ENCODE measurements at places on chromosomes 4 and X. TPM values are rescaled to one million over a fixed set of nuclear protein-coding genes. Genes with fewer than 3 reads are reported as not detected.

CXorf65 gene
- total RNA-seq: not detected

SUPT20HL2 gene
- not detected for total RNA-seq

MFAP3L gene
- total RNA-seq: 1.9 TPM

UGT2B10 gene
- total RNA-seq: not detected

FAAH2 gene
- total RNA-seq: 51.1 TPM

MAGEA2 gene
- total RNA-seq: not detected

PDE5A gene
- total RNA-seq: 2.5 TPM

FGFBP1 gene
- 2.8 TPM for total RNA-seq

PSAPL1 gene
- total RNA-seq: not detected

DUSP21 gene
- not detected for total RNA-seq

ADH7 gene
- total RNA-seq: not detected

HSFX2 gene
- total RNA-seq: not detected

TMPRSS11F gene
- not detected for total RNA-seq

DOK7 gene
- total RNA-seq: 20.7 TPM

GPR119 gene
- total RNA-seq: not detected

- DNase-seq: no peak
Observed at GRCh38 chr4:139299536-139299935, 1.8 kb upstream of the NAA15 start.

GRCh38 chr4:189279188-189279587 is 661.5 kb upstream of the FRG1 start:
- no peak for DNase-seq

GRCh38 chr4:26568446-26568994 is 15.4 kb upstream of the TBC1D19 start:
- peak; percentile 95 for DNase-seq

GRCh38 chrX:24668111-24668510 is 21.0 kb upstream of the PCYT1B start:
- no peak for DNase-seq

DNA sequence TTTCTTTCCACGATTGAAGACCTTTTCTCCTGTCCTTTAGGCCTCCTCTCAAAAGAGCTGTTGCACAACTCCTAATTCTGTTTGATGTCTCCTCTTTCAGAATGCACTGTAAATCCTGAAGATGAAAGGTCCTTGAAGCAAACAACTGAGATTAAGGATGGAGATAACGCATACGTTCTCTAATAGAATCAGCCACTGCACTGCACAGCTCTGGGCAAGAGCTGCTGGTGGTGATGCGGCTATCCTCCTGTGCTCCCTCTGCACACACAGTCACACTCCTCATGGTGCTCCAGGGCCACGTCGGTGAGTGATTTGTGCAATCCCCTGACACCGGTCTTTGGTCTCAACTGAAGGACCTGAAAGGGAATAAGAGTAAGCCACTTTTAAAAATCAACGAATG is 208.7 kb downstream of the PDGFC start:
- no peak for DNase-seq

- DNase-seq: no peak
Observed at GRCh38 chr4:109590905-109591304, 30.9 kb downstream of the MCUB start.

DNA sequence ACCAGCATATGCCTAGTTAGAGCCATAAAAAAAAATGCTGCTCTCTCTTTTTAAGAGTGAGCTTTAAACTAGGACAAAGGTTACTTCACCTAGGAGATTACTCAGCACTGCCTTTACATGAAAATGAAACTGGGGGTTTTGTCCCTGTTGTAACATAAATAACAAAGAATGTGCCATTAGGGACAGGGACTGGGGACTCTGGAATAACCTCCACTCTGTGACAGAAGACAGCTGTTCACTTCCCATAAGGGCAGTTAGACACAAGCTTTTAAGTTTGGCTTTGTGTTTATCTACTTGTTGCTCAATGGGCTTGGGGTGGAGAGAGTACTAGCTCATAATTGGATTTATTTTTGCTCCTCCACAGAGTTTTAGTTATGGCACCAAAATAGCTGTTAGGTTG is 11.9 kb downstream of the ENPEP start:
- peak; percentile 19 for DNase-seq

GRCh38 chr4:153916273-153916755 is 127.4 kb upstream of the SFRP2 start:
- no peak for DNase-seq

DNA sequence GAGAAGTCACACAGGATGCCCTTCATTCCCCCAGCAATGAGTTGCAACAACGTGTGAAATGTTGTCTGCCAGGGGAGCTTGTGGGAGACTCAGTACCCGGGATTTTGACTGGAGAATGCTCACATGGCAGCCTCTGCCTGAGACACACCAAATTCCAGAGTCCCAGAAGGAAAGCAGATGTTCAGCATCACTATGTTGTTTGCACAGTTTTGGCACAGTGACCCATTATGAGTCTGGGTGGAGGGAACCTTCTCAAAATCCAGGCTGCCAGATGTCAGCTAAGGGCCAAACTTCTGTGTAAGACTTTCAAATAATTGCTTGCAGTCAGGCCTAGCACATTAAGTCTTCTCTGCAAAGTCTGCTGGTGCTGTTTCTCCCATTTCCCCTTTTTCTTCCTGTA is 1029.7 kb upstream of the TENM3 start:
- DNase-seq: no peak

DNA sequence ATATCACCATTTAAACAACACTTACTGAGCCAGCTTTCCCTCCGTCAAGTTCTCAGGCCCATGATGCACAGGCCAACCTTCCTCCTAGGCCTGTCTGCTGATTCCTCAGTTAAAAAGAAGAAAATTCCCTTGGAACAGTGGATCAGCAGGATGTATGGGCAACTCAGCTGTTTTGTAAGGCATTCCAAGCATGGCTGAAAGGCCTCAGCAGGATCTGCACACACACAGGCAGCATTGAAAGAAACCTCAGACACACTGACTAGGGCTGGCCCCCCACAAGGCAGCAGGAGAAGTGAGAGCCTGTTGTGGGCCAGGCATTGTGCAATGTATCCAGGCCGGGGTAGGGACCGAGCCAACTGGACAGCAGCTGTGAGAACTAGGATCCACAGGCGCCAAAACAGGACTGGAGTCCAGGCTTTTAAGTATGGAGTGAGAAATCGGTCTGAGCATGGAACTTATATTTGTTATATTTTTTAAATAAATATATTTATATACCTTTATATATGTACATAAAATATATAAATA is 171.4 kb downstream of the NWD2 start:
- no peak for DNase-seq

DNA sequence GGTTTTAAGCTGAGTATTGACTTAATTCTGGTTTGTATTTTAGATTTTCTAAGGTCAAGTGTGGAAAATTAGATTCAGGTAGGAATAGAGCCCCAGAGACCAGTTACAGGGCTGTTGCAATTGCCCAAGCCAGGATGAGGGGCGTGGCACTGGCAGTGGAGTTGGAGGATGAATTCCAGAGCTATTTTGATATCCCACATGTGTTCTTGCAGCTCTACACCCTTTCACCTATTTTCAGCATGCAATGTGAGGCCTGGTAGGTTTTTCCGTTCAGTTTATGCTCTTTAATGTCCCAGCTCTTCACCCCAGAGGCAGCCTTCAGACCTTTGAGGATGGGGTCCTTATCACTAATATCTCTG is 17.9 kb upstream of the OGT start:
- DNase-seq: no peak

DNA sequence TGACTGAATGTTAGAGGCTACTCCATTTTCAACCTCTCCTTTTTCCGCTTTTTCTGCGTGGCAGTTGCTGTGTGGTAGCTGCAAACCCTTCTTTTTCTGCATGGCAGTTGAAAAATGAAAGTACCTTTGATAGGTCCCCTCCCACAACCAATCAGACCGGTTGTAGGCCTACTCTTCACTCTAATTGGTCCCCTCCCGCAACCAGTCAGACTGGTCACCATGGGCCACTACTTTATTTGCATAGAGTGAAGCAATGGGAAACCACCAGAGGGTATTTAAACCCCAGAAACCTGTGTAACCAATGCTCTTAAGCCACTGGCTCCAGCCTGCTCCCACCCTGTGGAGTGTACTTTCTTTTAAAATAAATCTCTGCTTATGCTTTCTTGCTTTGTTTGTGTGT is 877.8 kb downstream of the FAM133A start:
- DNase-seq: no peak

- no peak for DNase-seq
Observed at GRCh38 chrX:9690046-9690445, 75.6 kb downstream of the GPR143 start.

GRCh38 chr4:13208558-13209193 is 275.5 kb downstream of the RAB28 start:
- DNase-seq: no peak

DNA sequence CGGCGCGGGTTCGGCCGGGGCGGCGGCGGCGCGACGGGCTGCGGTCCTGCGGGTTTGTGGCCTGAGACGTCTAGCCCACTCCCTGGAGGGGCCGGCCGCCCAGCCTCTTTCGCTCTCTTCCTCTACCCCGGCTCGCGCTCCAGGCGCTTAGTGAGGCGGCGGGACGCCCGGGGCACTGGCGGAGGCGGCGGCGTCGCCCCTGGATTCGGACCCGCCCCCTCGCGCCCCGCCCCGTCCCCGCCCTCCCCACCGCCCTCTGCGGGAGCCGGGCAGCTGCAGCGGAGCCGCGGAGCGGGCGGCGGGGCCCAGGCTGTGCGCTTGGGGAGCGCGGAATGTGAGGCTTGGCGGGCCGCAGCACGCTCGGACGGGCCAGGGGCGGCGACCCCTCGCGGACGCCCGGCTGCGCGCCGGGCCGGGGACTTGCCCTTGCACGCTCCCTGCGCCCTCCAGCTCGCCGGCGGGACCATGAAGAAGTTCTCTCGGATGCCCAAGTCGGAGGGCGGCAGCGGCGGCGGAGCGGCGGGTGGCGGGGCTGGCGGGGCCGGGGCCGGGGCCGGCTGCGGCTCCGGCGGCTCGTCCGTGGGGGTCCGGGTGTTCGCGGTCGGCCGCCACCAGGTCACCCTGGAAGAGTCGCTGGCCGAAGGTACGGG is at the start of gene BMP2K:
Gene BMP2K, plus strand, starts transcription at position 272 of the 650 bp plus-strand sequence. Its CDS starts 194 bp downstream, at position 466.
- DNase-seq: no peak

- DNase-seq: peak; percentile 73
Observed at GRCh38 chrX:103356130-103356798, at the start of gene TCEAL9. TCEAL9 (plus strand) TSS chrX:103356506; CDS start chrX:103357685, 1,179 bp downstream.

DNA sequence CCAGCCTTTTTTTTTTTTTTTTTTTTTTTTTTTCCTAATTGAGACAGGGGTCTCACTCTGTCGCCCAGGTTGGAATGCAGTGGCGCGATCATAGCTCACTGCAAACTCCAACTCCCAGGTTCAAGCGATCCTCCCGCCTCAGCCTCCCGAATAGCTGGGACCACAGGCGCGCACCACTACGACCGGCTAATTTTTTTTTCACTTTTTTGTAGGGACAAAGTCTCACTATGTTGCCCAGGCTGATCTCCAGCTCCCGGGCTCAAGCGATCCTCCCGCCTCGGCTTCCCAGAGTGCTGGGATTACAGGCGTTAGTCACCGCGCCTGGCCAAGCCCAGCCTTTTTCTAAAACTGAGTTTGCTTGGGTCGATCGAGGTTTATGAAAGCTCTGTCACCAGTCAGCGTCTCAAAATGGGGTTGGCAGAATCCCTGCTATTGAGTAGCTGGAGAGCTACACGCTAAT is 1.3 kb upstream of the OTUD5 start:
- DNase-seq: no peak

GRCh38 chr4:140426610-140427105 is 790 bp downstream of the CLGN start:
- peak; percentile 11 for DNase-seq

DNA sequence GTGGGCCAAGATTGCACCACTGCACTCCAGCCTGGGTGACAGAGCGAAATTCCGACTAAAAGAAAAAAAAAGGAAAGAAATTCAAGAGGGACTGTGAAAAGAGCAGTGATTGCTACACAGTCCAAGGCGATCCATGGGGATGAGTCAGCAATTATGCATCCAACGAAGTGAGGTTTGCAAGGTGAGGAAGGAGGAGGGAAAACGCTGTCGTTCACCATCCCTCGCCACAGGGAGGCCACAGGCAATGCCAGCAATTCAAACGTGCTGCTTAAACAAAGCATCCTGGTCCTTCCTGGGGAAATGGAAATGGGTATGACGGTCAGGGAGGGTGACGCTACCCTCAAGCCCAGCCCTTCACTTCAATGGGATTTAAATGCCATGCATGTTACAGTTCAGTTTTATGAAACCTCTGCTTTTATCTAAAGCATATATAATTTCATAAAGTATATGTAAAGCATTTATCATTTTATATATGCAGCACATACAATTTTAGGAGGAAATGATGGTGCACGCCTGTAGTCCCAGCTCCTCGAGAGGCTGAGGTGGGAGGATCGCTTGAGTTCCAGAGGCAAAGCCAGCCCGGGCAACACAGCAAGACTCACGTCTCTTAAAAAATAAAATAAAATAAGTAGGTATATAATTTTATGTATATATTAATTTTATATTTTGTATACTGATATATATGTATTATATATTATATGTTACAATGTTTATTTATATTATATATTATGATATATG is 108.7 kb downstream of the DHRSX start:
- peak; percentile 94 for DNase-seq

GRCh38 chr4:159227984-159228383 is 125.1 kb downstream of the RAPGEF2 start:
- DNase-seq: no peak

DNA sequence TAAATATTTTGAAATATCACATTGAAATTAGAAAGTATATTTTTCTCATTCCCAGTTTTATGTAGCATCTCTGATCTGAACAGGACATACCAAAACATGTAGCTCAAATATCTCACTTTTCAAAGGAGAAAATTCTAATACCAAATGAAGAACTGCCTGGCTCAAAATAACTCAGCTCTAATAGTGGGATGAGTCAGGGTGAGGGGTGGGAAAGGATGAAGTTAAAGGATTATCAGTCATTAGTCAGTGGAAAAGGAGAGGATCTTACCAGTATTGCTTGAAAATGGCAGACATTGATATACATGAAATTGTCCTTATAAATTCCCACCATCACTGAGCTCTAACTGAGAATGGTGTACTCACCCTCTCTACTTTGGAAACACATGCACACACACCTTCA is 803.2 kb downstream of the RAPGEF2 start:
- DNase-seq: no peak

- DNase-seq: no peak
Observed at GRCh38 chrX:94576367-94577004, 902.5 kb downstream of the FAM133A start.

DNA sequence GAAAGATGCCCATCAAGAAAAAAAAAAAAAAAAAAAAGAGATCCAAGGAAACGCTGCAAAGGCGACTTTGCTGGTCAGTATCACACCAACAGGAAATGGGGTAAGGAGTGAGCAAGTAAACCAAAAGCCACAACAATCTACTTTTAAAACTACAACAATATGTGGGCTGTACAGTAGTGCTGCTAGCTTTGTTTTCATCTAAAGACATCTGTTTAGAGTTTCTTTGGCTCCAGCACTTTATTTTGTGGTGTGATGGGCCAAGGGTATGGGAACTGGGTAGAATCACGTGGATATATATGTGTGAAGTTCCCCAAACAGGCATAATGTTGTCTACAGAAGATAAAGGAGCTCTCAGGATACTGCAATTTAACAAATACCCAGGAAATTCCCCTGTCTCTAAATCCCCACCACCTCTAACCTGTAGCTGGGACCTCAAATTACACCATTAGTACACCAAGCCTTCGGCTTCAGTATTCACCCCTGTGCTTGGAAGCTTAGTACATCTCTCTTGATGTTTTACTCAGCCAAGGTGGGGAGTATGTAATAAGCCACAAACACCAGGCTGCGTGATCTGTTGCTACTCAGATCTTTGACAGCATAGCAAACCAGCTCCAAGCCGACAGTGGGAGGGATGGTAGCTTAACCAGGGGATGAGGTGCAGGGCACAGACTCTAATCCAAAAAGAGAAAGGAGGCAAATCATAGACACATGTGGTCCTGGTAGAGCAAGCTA is 207.9 kb downstream of the HS6ST2 start:
- DNase-seq: no peak
